Bronchial epithelial cell (primary cell): ENCODE measurements at places on chromosomes 12 and 14. TPM values are rescaled to one million over a fixed set of nuclear protein-coding genes. Genes with fewer than 3 reads are reported as not detected.

DNA sequence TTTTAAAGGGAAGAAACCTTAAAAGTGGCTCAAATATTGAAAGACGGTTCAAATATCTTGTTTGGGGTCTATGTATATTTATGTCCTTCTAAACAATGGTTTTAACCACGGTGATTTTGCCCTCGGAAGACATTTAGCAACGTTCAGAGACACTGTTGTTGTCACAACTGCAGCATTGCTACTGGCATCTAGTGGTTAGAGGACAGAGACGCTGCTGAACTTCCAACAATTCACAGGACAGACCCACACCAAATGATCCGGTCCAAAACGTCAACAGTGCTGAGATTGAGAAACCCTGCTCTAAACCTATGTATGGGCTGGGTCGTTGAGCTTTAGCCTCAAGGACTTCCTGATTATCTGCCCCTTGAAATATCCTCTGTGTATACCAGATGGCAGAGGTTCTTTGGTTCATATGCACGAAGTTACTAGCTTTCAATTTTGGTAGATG is 1.7 kb downstream of the ANGEL1 start:
- peak; percentile 32 for DNase-seq

DNA sequence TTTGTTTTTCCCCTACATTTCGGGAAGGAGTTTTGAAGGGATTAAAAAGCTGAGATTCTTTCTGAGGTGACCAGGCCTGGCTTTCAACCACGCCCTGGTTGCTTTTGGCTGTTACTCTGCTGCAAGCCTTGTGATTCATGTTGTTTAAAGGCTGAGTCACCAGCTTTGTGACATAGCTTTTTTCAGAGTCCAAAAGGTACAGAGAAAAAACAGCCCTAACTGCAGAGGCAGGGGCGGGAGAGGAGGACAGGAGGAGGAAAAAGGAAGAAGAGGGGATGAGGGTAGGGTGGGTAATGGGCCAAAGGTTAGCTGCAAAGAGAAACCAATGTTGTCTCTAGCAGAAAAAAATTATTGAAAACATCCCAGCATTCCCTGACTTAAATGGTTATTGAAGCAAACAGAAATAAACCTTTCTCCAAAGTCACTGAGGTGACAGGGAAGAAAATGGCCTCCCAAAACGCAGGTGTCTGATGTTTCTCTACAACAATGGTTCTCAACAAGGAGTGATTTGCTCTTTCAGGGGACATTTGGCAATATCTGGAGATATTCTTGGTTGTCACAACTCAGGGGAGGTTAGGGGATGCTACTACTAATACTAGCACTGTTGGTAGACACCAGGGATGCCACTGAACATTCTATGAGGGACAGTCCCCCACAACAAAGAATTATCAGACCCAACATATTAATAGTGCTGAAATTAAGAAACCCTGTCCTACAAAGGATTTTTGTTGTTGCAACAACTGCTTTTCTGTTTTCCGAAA is 2.1 kb upstream of the UBC start:
- peak; percentile 95 for DNase-seq

DNA sequence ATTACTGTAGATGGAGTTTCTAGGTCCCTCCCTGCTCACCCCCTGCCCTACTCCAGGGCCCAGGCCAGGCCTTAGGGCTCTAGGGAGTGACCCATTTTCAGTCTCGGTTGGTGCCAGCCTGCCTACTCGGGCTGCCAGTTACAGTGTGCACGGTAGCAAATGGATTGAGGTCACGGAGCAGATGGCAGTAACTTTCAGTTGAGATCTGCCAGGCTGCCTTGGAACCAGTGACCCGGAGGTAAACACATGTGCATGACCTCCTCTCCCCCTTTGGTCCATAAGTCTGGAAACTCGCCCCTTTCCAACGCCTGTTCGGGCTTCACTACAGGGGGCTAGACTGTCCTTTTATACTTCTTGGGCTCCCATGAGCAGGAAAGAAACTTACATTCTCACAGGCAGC is 139.7 kb upstream of the TBX3 start:
- DNase-seq: no peak

DNA sequence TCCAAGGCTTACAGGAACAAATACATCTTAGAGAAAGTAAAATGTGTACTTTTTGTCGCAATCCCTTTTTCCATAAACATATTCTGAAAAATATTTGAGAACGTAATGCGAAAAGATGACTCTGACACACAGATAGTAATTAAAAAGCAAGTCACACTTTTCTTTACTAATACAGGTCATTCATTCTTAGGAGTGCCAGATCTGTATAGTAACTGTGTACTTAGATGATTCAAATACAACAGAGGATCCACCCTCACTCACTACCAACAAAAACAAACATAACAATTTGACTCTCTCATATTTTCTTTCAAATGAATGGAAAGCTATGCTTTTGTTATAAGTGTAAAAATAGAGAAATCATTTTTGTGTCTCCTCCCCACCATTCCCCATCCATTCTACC is 795.4 kb downstream of the SLC6A15 start:
- no peak for DNase-seq

- DNase-seq: peak; percentile 48
These were observed 714 bp upstream of the PSMC6 start for GRCh38 chr14:52706286-52706685.

DNA sequence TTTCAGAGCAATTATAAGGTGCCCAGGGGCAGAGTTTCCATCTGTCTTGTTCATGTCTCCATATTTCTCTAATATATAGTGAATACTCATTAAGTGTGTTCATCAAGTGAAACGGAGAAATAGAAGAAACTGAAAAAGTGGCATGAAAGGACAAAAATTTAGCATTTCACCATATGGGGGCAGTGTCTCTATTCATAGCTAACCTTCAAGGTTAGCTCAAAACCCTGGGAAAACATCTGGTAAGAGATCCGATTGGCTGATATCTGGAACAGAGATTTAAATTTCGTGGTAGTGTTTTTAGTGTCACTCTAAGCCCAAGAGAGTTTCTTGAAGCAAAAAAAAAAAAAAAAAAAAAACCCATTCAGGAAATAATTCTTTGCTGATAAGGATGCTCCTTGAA is 367.5 kb downstream of the DAD1 start:
- DNase-seq: peak; percentile 52

DNA sequence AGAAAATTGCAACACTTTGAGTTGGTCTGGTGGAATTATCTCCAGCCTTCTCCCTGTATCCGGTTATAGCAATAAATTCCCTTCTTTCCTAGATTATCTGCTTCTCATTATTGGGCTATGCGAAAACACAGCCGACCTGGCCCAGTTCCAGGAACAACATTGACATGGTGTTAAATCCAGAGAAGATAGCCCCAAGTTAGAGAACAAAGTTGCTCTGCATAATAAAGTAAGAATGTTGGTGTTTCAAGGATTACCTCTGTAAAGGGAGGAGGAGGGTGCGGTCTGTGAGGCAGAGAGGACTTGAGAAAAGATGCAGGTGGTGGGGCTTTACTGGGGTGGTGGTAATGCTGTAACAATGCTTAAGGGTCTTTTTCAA is 12.1 kb downstream of the TCL1A start:
- no peak for DNase-seq

DNA sequence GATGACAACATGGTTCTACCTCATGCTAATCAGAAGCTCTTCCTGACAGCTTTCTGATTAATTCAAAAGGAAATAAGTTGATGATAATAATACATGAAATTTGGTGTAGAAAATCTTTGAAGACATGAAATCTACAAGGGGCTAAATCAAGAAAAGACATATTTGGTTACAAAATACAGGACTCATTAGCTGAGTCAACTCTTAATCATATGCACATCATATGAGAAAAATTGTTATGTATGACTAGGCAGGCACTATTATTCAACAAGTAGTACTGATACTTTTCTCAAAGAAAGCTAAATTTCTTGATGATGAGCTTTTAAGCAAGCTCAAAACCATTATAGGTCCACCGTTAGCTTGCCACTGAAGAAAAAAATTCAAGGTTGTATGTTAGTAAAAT is 7.1 kb downstream of the ABCC9 start:
- DNase-seq: peak; percentile 92

GRCh38 chr12:99618657-99619056 is 28.9 kb upstream of the GARIN6 start:
- no peak for DNase-seq

The AQP2 gene
- not detected in 2 replicates for total RNA-seq

The IL31 gene
- total RNA-seq: not detected in 2 replicates

The GPR68 gene
- total RNA-seq: 0.77 and 1.8 TPM in 2 replicates

The GARIN6 gene
- total RNA-seq: not detected in 2 replicates

The FOXN4 gene
- not detected in 2 replicates for total RNA-seq

The SLC6A13 gene
- 0.64 and 0.79 TPM in 2 replicates for total RNA-seq

The AGAP2 gene
- under 0.01 TPM in 2 replicates for total RNA-seq

The FBXW8 gene
- 5.4 and 5.8 TPM in 2 replicates for total RNA-seq
